ENCODE measurements at places on chromosomes 12 and 14.
A peak's percentile ranks its signal among the peaks of the same experiment; 100 is the strongest.

GRCh38 chr12:34391771-34392581 is 369.7 kb downstream of the ALG10 start:
- DNase-seq = no peak

DNA sequence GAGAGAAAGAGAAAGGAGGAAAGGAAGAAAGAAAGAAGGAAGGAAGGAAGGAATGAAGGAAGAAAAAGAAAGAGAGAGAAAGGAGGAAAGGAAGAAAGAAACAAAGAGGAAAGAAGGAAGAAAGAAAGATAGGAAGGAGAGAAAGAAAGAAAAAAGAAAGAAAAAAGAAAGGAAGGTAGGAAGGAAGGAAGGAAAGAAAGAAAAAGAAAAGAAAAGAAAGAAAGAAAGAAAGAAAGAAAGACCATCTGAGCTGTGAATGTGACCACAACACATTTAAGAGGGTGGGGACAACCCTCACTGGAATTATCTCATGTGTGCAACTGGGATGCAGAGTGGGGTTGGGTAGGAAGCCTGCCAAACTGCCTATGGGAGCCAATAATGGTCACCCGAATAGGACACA is 36.0 kb upstream of the BATF start:
- no peak for DNase-seq

DNA sequence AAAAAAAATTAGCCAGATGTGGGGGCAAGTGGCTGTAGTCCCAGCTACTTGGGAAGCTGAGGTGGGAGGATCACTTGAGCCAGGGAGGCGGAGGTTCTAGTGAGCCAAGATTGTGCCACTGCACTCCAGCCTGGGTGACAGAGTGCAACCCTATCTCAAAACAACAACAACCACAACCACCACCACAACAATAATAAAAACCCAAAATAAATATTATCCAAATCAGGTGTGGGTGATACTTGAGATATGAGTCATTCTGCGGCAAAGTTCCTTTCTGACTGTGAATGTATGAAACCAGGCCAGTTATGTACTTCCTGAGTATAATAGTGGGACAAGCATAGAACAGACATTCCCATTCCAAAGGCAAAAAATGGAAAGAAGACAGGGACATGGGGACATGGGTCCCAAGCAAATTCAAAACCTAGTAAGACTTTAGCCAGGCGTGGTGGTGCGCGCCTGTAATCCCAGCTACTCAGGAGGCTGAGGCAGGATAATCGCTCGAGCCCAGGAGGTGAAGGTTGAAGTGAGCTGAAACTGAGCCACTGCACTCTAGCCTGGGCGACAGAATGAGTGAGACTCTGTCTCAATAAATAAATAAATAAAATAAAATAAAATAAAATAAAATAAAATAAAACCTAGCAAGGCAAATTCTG is 9.7 kb upstream of the ERC1 start:
- DNase-seq = peak; percentile 77

DNA sequence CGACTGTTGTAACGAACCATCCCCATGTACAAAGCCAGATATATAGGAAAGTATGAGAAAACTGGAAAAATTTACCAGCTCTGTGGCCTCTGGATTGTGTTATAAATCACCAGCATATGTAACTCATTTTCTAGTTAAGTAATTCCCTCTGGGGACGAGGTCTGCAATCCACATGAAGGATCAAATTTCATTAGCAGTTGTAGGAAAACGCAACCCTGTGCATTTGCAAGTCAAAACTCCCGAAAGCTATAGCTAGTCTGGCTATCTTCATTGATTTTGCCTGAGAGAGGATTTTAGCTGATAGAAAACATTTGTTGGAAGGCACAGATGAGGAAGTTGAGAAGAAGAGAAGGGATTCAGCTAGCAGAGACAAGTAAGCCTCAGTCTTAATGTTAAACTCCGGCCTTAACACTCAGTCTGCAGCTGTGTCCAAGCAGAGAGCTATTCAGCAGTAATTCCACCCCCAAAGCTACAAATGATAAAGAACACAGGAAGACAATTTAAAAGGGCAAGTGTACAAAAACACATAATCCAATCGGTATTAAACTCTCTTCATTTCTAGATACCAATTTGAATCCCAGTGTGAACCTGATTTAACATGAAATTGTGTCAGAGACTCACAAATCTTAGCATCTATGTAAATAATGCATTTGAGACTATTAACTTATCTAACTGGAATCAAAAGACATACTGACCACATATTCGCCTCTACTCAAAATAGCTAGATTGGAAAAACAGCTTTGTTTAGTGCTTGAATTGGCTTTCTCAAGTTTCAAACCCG is 54.2 kb upstream of the CERS5 start:
- DNase-seq = peak; percentile 81

DNA sequence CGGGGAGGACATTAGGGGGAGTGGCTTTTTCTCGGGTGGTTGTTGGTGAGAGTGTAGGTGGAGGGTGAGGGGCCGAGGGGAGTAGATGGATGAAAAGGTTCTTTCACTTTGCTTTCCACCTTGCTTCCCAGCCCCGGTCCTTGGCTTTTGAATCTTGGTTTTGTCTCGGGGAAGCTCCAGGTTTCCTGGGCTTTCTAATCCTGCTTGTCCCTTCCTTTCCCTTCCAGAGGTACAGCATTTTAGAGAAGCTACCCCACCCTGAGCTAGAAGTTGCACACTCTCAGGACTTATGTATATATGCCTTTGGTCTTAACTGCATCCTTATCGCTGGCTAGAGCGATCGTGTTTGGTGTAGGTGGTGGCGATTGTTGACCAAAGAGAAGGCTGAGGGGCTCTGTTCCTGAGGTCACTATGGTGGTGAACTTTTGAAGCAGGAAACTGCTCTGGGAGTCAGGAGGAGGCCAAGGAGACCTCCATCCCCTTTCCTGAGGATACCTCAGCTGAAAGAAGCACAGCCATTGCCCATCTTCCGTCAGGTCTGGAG is 862 bp downstream of the PIP4K2C start:
- no peak for DNase-seq

- DNase-seq = no peak
Observed at GRCh38 chr12:58387199-58387598, 445.8 kb downstream of the ATP23 start.

DNA sequence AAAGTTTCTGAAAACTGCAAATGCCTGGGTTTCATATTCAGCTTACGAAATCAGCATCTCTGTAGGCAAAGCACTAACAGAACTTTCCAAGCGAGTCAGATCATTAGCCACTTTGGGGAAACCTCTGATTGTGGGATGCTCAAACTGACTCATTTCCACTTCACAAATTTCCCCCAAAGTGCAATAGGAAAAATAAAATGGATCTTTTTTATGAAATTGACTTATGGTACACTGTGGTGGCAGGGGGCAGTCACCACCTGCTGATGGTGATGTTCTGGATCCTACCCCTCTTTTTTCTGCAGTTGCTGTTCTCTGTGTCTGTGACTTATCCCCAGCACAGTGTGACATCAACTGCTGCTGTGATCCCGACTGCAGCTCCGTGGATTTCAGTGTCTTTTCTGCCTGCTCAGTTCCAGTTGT is 5.6 kb downstream of the TCTN1 start:
- DNase-seq = no peak

DNA sequence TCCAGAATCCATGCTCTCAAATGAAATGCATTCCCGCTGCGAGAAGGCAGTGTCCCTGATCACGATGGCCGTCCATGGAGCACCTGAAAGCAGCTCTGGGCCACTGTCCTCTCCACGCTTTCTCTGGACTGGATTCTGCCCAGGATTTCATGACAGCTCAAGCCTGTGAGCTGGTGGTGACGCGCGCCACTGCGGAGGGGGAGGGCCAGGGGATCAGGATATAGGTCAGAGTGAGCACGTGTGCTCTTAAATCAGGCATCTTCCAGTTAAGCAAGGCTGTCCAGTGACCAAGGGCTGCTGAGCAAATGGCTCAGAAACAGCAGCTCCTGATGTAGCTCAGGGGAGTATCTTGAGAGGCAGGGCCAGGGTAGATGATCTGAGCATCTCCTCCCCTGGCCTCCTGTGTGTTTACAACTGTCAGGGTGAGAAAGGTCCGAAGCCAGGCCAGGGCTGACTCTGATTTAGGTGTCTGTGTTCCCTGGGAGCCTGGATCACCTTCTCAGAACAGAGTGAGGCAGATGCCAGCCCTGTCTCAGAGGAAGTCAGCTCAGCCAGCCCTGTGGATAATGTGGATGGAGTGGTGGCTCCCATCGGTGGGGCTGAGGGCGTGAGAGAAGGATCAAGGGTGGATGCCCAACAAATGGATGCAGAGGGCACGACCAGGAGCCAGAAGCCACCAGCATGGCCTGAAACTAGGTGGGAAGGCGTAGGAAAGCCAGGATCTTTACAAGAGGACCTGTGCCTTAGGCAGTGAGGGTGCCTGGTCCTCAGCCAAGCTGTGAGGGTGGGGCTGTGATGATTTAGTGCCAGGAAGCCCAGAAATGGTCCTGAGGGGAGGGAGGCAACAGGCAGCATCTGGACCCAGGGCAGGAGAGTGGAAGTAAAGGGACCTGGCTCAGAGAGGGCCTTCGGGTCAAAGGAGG is 55.3 kb downstream of the ELK3 start:
- DNase-seq = no peak

DNA sequence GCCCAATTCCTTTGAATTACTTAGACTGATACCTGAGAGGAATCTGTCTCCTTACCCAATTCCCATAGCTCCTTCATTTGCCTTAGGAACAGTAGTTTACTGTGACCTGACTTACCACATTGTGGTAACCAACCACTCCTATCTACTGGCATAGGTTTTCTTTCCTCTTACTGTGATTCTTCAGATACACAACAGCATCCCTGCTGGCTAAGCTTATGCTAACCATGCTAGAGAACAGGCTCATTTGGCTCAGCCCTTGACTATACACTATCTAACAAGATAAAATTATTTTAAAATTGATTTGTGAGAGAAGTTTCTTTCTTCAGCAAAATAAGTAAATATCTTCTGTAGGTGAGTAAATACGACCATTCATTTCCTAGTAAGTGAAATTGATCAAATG is 320.4 kb upstream of the DDHD1 start:
- no peak for DNase-seq

DNA sequence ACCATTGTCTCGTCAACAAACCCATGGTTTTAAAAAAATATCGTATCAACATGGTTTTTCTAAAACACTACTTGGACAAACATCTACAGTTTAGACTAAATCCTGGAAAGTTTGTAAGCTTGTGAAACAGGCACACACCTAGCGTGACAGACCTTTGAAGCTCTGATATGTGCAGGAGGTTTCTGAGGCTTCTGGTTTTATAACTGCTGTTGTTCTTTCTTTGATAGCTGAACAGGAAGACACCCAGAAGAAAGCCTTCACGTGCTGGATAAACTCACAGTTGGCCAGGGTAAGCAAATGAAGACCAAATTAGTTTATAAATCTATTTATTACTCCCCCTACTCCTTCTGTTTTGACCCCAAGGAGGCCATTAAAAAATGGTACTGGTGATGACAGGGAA is 87.6 kb downstream of the SYNE2 start:
- no peak for DNase-seq

- no peak for DNase-seq
Observed at GRCh38 chr12:113235976-113236375, 14.7 kb downstream of the TPCN1 start.

GRCh38 chr12:113244047-113244460 is 22.8 kb downstream of the TPCN1 start:
- peak; percentile 26 for DNase-seq

DNA sequence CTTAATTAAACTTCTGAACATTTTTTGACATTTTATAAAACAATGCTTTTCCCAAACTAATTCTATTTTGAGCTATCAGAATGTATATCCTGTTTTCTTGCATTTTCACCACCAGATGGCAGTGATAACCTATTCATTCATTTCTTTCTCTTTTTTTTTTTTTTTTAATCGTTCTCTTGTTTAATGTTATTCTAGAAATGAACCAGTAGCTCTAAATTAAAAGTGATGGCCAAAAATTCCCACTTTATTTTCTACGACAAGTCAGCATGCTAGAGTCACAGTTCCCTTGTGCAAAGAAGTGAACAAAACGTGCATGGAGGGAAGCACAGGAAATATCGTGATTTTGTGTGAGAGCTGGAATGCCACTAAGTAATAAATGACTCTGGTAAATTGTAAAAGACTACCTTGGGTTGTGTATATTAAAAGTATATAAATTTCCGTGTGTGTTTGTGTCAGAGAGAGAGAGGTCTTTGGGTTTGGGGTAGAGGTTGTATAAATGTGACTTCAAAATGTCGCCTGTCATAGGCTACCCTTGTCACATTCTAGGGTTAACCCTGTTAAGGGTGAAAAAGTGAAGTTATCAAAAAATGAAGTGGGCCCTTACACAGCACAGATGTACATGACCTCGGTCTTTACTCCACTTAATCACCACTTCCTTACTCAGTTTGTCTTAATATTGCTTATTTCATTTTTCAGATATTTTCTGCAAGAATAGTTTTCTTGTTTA is 40.4 kb upstream of the LDHB start:
- DNase-seq = peak; percentile 19

DNA sequence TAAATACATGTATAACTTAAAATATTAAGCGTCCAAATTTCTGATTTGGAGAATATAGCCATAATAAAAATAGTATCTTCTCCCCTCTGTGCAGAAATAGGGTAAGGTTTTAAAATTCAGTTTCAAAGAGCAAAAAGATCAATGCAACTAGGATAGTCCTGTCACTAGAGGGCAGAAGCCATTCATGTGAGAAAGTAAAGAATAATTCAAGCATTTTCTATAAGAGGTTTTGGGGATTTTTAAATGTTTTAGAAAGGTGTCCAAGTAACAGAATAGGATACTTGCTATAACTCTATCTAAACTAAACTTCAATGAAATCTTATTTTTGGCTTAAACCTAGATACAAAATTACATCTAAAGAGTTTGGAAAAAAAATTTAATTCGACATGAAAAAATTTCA is 50.3 kb downstream of the ADAMTS20 start:
- DNase-seq = peak; percentile 12

GRCh38 chr12:29277231-29277630 is 103.7 kb downstream of the ERGIC2 start:
- no peak for DNase-seq

DNA sequence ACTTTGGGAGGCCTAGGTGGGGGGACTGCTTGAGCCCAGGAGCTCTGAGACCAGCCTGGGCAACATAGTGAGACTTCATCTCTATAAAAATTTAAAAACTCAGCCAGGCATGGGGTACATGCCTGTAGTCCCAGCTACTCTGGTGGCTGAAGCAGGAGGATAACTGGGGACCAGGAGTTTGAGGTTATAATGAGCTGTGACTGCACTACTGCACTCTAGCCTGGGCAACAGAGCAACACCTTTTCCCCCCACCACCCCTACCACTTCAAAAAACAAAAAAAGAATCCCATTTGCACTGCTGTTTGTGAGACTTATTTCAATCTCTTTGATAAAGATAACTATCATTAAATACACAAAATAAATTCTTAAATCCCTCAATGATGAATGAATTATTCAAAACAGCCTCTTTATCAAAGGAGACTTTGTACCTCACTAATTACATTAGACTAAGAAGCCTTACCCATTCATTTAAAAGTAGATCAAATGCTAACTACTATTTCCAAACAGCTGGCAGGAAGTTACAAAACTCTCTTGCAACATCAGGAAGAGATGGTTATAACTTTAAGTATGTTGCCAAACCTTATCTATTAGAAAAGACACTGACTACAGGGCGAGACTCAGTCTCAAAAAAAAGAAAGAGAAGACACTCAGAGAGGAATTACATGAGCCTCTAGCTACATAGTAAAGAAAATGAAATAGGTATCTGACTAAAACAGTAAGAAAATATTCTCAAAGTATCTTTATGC is 14.7 kb downstream of the BLTP3B start:
- peak; percentile 20 for DNase-seq
